IMR-90 (cell line): ENCODE measurements at places on chromosomes 7 and 10. TPM values are rescaled to one million over a fixed set of nuclear protein-coding genes. Genes with fewer than 3 reads are reported as not detected.

VIPR2 gene
- total RNA-seq: not detected in 2 replicates

RGR gene
- not detected in 2 replicates for total RNA-seq

ZP3 gene
- total RNA-seq: 0.54 and 0.83 TPM in 2 replicates

LRIT1 gene
- total RNA-seq: not detected in 2 replicates

GRCh38 chr10:76618641-76619040 lies 1019.0 kb downstream of the KCNMA1 start:
- DNase-seq: no peak

DNA sequence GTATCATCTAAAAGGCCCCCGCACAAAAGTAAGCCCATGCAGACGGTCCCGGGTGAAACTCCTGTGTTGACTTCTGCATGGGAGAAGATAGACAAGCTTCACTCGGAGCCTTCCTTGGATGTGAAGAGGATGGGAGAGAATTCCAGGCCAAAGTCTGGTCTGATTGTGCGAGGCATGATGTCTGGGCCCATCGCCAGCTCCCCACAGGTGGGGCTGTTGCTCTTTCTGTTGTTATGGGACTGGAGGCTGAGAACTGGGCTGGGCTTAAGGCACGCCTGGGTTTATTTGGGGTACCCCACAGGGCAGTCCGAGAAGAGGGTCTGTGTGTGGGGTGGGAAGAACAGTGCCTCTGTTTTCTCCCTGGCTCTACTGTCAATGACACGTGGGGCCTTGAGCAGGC lies 14.6 kb downstream of the MINDY4 start:
- no peak for DNase-seq

GRCh38 chr7:112092306-112092705 lies 113.9 kb downstream of the DOCK4 start:
- no peak for DNase-seq
